Right cardiac atrium (tissue), 5 donors: ENCODE measurements at places on chromosomes 11 and 22. TPM values are rescaled to one million over a fixed set of nuclear protein-coding genes. Genes with fewer than 3 reads are reported as not detected.

DNA sequence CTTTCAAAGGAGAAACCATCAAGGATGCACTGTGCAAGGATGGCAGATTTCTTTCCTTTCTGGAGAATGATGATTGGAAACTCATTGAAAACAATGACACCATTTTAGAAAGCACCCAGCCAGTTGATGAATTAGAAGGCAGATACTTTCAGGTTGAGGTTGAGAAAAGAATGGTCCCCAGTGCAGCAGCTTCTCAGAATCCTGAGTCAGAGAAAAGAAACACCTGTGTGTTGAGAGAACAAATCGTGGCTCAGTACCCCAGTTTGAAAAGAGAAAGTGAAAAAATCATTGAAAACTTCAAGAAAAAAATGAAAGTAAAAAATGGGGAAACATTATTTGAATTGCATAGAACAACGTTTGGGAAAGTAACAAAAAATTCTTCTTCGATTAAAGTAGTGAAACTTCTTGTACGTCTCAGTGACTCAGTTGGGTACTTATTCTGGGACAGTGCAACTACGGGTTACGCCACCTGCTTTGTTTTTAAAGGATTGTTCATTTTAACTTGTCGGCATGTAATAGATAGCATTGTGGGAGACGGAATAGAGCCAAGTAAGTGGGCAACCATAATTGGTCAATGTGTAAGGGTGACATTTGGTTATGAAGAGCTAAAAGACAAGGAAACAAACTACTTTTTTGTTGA lies 9.8 kb downstream of the FAM111A start:
- DNase-seq, result no peak

GRCh38 chr22:50469377-50470305 lies 5.2 kb downstream of the SBF1 start:
- peak; percentile 49 for DNase-seq

- DNase-seq, result no peak
Measured at GRCh38 chr11:44146931-44147330, 51.5 kb downstream of the EXT2 start.

Gene BEST1
- 3.4 TPM for total RNA-seq

Gene RBM4
- 69.2 TPM for total RNA-seq

DNA sequence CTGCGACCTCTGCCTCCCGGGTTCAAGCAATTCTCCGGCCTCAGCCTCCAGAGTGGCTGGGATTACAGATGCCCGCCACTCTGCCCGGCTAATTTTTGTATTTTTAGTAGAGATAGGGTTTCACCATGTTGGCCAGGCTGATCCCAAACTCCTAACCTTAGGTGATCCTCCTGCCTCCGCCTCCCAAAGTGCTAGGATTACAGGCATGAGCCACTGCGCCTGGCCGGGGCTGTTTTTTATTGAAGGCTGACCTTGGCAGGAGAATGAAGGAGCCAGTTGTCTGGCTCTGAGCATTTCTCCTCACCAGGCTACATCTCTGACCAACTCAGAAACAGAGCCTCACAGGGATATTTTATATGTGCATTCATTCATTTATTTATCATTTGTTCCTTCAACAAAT lies 2.3 kb downstream of the KIAA1671 start:
- no peak for DNase-seq

DNA sequence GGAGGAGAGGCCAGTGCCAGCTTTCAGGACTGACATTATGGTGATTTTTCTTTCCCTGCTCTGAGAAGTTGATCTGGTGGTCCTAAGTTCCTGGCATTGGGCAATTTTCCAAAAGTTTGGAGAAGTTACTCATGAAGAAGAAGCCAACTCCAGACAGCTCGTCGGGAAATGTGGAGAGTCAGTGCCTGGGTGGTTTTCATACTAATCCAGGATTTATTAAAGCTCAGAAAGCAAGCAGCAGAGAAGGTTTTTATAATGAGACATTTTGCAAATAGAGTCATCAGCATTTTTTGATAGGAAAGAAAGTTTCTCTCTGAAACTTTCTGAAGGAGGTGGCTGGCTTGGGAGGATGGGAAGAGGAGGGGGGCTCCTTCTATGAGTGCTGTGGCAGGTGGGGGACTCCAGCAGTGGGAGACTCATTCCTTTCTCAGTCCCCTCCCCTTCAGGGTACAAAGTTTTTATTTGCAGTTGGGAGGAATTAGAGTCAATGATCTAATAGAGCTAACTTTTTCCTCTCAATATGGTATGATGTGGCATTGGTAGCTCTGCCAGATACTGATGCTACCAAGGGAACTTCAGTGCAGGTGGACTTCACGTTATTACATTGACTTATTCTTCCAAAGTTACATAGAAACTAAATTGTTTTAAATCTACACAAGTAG lies 55.4 kb downstream of the LIF start:
- no peak for DNase-seq

- no peak for DNase-seq
Measured at GRCh38 chr11:33534575-33534974, 166.1 kb downstream of the C11orf91 start.

DNA sequence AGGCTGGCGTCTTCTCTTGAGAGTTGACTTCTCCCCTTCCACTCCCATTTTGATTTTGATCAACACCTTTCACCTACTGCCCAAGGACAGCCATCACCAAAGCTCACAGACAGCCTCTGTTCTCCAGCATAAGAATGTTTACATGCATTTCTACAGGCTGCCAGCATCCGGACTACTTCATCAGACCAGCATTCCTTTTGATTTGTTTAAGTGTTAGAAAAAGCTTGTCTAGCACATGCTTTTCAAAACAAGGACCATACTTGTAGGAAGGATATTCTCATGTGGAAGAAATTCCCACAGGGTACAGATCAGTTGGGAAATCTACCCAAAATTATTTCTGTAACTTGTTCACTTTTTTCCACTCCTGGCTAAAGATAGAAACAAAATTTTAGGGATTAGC lies 6.2 kb upstream of the KCNA4 start:
- DNase-seq, result no peak

DNA sequence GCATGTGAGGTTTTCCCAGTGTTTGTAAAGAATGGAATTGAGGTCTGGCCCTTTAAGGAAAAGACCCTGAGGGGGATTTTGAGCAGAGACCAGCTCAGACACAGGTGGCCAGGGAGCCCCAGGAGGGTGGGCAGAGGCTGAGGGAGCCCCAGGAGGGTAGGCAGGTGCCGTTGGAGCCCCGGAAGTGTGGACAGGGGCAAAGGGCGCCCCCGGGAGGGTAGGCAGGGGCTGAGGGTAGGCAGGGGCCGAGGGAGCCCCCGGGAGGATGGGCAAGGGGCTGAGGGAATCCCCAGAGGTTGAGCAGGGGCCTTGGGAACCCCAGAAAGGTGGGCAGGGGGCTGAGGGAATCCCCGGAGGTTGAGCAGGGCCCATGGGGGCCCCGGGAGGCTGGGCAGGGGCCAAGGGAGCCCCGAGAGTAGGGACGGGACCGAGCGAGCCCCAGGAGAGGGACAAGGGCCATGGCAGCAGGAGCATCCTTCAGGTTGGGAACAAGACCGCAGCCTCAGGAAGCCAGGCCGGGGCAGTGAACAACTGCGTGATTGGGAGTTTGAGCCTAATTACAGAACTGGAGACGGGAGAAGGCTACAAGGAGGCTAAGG lies 292.0 kb downstream of the BRD1 start:
- DNase-seq, result no peak

GRCh38 chr11:26201411-26201810 lies 130.5 kb upstream of the ANO3 start:
- DNase-seq, result no peak

Gene KIF18A
- total RNA-seq, result 0.11 TPM

Gene ACR
- total RNA-seq, result 0.38 TPM

Gene SPDYC
- total RNA-seq, result not detected

Gene ATG16L2
- 11.9 TPM for total RNA-seq

Gene PAMR1
- 23.6 TPM for total RNA-seq

Gene RIMBP3B
- total RNA-seq, result 0.06 TPM

Gene ACTN3
- not detected for total RNA-seq

Gene MCHR1
- 3.2 TPM for total RNA-seq
